Activated CD4-positive, alpha-beta T cell treated with anti-CD3 and anti-CD28 coated beads, Interleukin-2, amount 50 U/mL, for 48 hours (primary cell): ENCODE measurements at places on chromosomes 1 and 21.

DNA sequence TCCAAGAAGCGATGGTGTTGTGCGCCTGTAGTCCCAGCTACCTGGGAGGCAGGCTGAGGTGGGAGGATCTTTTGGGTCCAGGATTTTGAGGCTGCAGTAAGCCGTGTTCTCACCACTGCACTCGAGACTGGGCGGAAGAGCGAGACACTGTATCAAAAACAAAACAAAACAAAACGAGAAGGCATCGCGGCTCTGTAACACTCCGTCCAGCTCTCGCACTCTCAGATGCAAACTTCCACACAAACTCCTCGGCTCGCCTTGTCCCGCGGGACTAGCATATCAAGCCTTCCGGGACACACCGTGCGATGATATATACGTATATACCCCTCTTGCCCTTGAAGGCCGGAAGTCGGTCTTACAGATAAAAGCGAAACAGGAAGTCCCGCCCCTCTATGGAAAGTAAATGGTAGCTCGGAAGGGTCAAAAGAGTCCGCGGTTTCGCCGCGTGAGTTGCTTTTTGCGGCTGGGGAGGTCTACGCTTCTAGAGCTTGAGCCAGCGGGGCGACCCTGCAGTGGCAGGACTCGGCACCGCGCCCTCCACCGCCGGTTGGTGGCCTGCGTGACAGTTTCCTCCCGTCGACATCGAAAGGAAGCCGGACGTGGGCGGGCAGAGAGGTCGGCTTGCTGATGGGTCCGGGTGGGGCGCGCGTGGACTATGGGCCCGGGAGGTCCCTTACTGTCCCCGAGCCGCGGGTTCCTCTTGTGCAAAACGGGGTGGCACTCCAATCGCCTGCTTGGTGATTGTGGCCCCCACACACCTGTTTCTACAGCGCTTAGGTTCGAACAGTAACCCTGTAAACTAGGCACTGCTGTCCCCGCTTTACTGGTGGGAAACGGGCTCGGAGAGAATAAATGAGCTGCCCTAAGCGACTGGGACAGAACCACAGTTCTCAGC lies at the start of gene COA6:
TSS of gene COA6 (plus strand) at position 393 of the 895 bp plus-strand sequence. CDS start at position 404, 11 bp downstream.
- DNase-seq = peak; percentile 89

GRCh38 chr1:6783936-6784559 lies 1.2 kb upstream of the CAMTA1 start:
- no peak for DNase-seq

DNA sequence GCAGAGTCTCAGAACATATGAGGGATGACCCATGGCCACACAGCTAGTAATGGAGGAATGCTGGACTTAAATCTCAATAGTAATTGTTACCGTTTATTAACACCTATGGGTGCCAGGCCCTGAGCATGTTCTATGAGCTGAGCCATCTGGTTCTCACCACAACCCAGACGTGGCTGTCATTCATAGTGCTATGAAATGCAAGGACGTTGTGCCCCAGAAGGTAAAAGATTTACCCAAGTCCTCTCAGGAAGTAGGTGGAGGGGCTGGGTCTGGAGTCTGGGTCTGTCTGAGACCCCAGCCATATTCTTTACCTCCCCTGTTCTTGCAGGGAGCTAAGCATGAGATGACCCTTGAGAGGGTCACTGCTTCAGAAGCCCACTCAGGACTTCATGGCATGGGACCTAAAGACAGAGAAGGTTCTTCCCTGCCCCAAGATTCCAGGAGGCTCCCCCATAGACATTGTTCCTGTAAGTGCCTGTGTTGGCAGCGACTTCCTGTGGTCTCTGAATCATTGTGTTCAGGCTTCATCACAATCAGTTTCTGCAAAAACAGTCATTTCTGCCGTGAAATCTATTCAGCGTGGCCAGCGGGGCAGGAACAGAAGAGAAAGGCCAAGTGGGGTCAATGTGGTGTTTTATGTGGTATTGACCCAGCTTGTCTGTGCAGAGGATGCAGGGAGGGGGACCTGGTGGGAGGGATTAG lies 475.4 kb downstream of the PTPRU start:
- peak; percentile 61 for DNase-seq

DNA sequence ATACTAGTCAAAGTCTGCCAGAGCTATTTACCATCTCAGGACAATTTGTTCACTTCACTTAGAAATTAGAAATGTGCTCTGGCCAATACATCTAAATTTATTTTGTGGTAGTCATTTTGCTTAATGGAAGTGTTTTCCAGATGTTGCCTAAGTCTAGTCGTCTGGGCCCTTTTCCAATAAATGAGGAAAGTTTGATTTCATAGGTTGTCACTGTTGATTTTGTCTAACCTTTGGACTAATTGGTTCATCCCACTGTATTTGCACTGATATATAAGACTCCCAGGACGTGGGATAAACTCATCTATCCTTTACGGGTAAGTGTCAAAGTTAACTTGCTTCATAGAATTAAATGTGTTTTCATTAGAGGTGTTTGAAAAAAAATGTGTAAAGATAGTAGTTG lies 79.1 kb downstream of the TPR start:
- no peak for DNase-seq

GRCh38 chr1:11434926-11435325 lies 44.0 kb upstream of the DISP3 start:
- no peak for DNase-seq

DNA sequence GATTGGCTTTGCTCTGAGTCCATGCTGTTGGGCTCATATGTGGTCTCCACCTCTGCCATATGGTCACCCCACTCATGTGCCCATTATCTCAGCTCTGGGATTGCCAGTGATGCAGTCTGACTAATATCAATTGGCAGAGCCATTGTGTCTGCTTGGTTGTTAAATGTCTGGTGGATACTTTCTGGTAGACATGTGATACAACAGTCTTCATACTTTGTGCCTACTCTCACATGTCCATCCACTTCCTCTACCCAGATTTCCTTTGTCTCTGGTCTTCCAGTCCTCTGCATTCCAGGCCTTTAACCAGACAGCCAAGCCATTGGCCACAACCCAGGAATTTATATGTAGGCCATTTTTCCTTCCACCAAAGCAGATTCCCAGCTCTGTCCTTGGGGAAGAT lies 30.8 kb upstream of the DIPK1A start:
- DNase-seq = no peak

DNA sequence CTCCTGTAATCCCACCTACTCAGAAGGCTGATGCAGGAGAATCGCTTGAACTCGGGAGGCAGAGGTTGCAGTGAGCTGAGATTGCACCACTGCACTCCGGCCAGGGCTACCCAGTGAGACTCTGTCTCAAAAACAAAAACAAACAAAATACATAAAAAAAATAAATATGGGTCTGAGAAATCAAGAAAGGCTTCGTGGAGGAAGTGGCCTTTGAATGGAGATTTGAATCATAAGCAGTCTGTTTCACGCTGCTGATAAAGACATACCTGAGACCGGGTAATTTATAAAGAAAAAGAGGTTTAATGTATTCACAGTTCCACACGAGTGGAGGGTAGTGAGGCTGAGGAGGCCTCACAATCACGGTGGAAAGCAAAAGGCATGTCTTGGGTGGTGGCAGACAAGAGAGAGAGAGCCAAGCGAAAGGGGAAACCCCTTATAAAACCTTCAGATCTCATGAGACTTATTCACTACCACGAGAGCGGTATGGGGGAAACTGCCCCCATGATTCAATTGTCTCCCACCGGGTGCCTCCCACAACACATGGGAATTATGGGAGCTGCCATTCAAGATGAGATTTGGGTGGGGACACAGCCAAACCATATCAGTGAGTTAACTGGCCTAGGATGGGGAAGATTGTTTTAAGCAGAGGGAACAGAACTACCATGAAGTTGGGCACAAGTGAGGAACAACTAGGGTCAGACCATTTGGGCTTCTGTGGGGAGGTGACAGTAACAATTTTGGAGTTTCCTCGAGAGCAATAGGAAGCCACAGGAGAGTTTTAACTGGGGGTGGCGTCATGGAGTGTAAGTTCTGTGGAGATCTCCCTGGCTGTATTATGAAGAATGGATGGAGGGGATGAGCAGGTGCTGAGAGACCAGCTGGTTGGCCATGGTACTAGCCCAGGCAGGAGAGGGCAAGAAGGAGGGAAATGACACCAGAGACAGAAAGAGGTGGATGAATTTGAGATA lies 22.2 kb upstream of the WNT4 start:
- no peak for DNase-seq

DNA sequence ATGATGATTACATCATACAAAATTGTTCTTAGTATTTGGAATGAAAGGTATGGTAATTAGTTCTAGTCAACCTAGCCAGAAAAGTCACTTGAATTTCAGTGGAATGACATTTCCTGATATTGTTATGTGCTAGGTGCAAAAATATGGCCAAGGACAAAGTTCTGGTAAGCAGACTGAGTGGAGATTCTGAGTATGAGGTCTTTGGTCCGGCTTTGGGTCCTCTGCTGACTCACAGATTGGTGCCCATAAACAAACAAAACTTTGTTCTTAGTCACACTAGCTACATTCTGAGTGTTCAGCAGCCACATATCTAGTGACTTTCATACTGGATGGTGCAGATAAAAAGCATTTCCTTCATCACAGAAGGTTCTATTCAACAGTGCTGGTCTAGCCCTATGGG lies 206.1 kb downstream of the ZNF648 start:
- no peak for DNase-seq
